ENCODE measurements at places on chromosomes 11 and 22.

DNA sequence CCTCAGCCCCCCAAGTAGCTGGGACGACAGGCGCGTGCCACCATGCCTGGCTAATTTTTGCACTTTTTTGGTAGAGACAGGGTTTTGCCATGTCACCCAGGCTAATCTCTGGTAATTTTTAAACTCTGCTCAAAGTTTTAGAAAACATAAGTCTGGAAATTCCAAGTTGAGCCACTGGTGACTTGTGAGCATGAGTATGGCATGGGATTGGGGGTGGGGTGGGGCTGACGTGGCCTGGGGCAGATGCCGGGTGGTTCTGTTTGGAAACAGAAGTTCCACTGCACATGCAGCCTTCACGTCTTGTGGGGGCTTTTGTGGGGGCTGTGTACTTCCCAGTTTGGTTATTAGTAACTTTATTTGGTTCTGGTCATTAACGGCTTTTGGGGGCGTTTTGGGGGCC lies 67.3 kb downstream of the PTPRJ start:
- no peak for DNase-seq

GRCh38 chr11:5285703-5286340 lies 15.9 kb downstream of the OR51B4 start:
- no peak for DNase-seq

DNA sequence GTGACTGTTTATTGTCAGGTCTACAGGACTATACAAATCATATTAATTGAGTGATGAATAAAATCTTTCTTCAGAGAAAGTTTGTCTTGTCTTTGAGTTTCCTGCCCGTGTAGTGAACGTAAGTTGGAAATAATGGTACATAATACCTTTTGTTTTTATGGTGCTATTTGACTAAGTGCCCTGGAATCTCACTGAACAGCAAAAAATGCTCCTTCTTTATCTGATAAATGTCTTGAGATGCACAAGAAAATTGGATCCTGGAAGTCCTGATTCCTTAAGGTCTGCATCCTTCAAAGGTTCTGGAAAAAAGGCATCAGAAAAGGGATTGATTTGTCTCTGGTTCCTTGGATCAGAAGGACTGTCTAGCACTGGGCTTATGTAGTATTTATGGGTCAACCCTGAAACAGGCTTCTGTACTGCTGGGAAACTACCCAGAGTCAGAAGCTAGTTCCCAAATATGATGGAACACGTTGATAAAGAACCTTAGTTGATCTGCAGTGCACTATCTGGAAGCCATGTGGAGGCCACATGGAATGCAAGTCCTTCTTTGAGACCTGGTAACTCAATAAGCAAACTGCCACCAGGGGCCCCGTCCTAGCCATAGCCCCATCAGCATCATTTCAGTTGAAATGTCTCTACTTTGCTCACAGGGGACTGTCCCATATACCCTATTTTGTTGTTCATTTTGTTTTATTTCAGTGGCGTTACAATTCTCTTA lies 100.6 kb upstream of the CD44 start:
- no peak for DNase-seq

- no peak for DNase-seq
These were observed 47.1 kb upstream of the CTSC start for GRCh38 chr11:88384669-88385005.

- no peak for DNase-seq
These were observed 1.4 kb upstream of the BPIFC start for GRCh38 chr22:32465661-32466060.

- no peak for DNase-seq
These were observed 12.9 kb upstream of the EHD1 start for GRCh38 chr11:64891215-64891848.

- no peak for DNase-seq
These were observed at the start of gene SCN4B for GRCh38 chr11:118152552-118153471. SCN4B (minus strand) TSS chr11:118152823; CDS start chr11:118152673, 150 bp downstream.

- DNase-seq, result no peak
These were observed 5.2 kb upstream of the FSHB start for GRCh38 chr11:30225642-30226041.

- DNase-seq, result peak; percentile 45
These were observed 31.4 kb downstream of the CREB3L1 start for GRCh38 chr11:46308631-46309419.

DNA sequence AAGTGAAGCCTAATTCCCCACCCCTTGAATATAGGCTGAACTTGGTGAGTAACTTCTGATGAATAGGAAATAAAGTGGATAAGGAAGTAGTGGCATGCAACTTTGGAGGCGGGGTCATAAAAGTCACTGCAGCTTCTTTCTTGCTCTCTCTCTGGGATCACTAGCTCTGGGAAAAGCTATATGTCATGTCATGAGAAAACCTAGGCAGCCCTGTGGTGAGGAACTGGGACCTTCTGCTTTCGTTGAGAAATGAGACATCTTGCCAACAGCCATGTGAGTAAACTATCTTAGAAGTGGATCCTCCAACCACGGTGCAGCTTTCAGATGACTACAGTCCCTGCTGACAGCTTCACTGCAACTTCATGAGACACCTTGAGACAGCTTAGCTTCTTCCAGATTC lies 15.7 kb downstream of the ZNF214 start:
- no peak for DNase-seq

- no peak for DNase-seq
These were observed 527.8 kb downstream of the BRD1 start for GRCh38 chr22:49299821-49300231.

GRCh38 chr11:8065031-8065430 lies 16.0 kb upstream of the TUB start:
- DNase-seq, result no peak

DNA sequence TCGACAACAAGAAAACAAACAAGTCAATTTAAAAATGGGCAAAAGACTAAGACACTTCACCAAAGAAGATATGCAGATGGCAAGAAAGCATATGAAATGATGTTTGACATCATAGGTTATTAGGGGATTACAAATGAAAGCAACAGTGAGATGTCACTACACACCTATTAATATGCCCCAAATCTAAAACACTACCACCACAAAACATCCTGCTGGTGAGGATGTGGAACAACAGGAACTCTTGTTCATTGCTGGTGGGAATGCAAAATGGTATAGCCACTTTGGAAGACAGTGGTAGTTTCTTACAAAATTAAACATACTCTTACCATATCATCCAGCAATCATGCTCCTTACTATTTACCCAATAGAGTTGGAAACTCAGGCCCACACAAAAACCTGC lies 29.0 kb downstream of the PRRG4 start:
- DNase-seq, result no peak

- DNase-seq, result no peak
These were observed 248.8 kb downstream of the RAB38 start for GRCh38 chr11:87926250-87926970.

DNA sequence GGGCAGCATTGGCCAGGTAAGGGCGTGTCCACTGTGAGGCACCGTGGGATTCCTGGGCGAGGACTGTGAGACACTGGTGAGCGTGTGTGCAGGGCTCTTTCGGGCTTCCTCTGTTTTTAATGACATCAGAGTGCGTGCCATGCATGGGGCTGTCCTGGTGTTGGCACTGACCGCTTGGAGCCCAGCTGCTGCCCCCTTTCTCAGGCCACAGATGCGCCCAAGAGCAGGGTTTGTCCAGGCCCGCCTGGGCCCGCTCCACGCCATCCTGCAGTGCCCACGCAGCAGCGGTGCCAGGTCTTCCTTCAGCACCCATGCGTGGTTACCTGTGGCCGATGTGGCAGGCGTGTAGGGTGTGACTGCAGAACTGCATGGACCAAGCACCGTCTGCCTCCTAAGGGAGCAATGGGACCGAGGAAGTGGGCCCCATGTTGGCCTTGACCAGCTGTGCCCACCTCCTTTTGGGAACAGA lies 72.3 kb upstream of the SEPTIN5 start:
- no peak for DNase-seq

GRCh38 chr11:96241331-96241841 lies 101.6 kb downstream of the MAML2 start:
- no peak for DNase-seq

GRCh38 chr11:62974848-62975522 lies 9.8 kb downstream of the SLC22A6 start:
- no peak for DNase-seq

- DNase-seq, result no peak
These were observed 851 bp downstream of the SPTBN2 start for GRCh38 chr11:66728038-66728692.

- no peak for DNase-seq
These were observed 430.6 kb downstream of the BUD13 start for GRCh38 chr11:116342148-116342547.

Measured in effector memory CD4-positive, alpha-beta T cell (primary cell).